ENCODE measurements at places on chromosomes 11 and 22. TPM values are rescaled to one million over a fixed set of nuclear protein-coding genes. Genes with fewer than 3 reads are reported as not detected.

Gene PRODH
- 0.65 TPM for polyA plus RNA-seq

Gene YIF1A
- polyA plus RNA-seq: 112 TPM

Gene GRIK4
- polyA plus RNA-seq: 0.02 TPM

Gene P2RX3
- 0.07 TPM for polyA plus RNA-seq

Gene SOX10
- polyA plus RNA-seq: 0.96 TPM

Gene RAC2
- 3.7 TPM for polyA plus RNA-seq
